COLO829 (cell line): ENCODE measurements at places on chromosomes 6 and 20.

- no peak for DNase-seq
Observed at GRCh38 chr6:108071736-108072276, 2.7 kb downstream of the OSTM1 start.

DNA sequence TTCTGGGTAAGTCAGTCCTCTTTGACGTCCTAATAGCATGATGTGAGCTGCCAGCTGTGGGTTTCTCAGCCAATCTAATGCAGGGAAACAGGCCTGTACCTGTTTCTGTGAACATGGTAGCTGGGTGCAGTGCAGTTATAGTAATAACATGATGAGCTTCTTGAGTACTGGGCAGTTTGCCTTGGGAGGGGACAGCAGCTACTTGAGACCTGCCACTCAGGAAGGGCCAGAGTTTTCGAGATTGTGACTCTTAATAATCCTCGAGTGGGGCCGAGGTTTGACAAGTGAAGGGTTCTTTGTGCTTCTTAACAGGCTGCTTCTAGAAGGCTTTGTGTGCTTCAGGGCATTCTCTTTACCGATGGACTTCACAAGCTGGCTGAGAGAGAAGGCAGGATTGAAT, 180.1 kb downstream of the JARID2 start:
- DNase-seq = no peak

GRCh38 chr6:68726992-68727391, 91.9 kb downstream of the ADGRB3 start:
- no peak for DNase-seq

DNA sequence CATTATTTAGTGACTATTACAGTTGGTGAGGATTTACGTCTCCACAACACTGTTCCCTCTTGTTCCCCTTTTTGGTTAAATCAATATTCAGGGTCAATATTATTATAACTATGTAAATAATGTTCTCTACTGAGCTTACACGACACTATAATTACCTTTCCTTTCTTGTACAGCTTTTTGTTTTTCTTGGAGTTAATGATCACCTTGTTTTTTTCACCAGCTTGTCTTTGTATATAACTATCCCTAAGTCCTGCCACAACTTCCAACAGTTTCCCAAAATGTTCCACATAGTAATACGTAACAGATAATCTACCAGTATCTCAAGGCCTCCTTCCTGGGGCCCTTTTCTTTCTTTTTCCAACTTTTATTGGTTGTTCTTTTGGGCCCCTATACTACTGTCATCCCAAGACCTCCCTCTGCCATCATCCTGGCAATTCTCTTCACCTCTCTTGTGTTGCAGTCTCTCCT, 142.0 kb upstream of the SOX4 start:
- no peak for DNase-seq

- no peak for DNase-seq
Observed at GRCh38 chr6:110190726-110191125, 10.5 kb downstream of the CDC40 start.

DNA sequence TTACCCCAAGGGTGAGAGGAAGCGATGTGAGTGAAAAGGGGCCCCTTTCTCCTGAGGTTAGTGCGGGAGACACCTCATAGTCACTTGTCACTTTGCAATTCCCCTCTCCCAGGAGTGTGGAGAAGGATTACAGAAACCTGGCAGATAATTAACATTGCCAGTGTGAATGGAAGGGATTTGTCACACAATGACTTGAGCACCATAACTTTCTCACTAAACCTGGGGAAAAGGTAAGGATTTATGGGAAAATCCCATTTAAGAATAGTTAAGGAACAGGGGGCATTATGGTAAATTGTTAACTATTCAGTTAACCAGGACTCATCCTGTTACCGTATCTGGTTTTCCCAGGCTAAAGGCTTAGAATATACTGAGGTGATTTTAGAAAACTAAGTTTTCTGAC, 219.5 kb upstream of the JAG1 start:
- DNase-seq = no peak

DNA sequence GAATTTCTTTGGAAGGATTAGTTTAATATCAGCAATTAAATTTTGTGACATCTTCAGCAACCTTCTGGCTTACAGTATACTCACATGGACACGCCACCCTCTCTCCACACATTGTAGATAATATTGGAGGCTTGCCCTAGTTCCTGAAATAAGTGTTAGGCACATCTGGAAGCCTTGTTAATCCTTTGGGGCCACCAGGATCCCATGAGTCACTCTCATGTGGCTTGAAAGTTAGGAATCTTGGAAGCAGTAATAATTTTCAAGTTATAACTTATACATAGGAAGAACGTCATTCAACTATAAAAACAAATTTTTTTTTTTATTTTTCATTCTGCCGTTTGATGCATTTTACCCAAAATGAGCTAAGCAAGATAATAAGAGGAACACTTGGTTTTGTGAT, 20.5 kb downstream of the LAMA4 start:
- no peak for DNase-seq

DNA sequence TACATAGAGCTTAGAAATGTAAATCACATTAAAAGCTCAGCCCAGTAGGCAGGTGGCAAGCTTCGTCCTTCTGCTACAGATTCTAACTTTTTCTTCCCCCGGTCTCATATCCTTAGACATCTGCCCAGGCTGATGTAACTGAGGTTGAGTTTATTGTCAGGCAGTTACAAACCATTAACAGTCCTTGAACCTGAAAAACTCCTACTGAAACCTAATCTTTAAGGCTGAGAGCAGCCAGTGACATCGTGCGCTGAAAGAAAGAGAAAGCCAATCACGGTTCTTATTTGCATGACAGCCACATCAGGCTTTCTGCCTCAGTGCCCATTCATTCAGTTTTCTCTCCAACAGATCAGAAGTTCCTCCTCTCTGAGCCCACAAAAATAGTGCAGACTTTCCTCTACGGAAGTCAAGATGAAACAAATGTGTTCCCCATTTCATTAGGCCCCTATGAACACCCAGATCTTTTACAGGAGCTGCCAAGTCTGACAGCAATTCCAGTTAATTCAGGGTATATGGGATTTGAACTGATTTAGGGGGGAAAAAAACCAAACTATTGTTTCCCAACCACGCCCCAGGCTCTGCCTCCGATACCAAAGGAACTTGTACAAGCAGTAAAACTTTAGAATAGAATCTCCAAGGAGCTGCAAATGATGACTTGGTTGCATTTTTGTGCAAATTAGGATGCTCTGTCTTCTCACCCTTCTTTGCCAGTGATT, at the start of gene NHSL1:
TSS of gene NHSL1 (minus strand) at position 192 of the 716 bp plus-strand sequence. CDS start 204 bp downstream, outside the sequence.
- DNase-seq = no peak

- DNase-seq = no peak
Observed at GRCh38 chr6:107215334-107215733, 100.0 kb upstream of the BEND3 start.

DNA sequence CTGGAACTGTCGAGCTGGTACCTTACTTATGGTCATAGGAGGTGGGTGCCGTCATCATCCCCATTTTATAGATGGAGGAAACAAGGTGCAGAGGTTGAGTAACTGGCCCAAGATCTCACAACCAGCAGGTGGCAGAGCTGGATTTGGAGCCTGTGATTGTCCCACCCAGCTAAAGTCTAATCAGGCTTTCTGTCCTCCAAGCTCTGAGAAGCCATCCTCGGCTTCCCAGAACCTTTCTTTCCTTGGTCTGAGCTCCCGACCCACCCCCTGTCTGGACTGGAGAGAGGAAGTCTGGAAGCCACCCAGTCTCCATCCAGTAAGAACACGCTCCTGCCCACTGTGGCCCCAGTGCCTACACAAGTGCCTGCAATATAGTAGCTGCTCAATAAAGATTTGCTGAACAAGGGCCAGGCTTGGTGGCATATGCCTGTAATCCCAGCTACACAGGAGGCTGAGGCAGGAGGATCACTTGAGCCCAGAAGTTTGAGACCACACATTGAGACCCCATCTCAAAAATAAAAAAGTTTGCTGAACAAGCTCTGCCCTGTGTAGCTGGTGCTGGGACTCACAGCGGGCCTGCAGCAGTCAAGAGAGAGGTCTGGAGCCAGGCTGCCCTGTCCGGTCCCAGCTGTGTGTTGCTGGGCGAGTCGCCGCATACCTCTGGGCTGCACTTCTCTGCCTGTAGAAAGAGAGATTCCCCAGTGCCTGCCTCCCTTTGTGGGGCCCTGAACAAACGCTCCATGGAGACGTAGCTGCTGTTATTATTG, 32.5 kb upstream of the DLGAP4 start:
- DNase-seq = peak; percentile 23

GRCh38 chr20:25865715-25866656, 169.3 kb upstream of the ZNF337 start:
- DNase-seq = peak; percentile 67

DNA sequence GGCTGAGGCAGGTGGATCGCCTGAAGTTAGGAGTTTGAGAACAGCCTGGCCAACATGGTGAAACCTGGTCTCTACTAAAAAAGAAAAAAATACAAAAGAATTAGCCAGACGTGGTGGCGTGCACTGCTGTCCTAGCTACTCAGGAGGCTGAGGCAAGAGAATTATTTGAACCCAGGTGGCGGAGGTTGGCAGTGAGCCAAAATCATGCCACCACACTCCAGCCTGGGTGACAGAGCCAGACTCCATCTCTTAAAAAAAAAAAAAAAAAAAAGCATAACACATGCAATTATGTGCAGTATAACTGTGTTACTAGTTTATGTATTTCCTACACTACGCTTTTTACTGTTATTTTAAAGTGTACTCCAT, 31.9 kb upstream of the FAM135A start:
- DNase-seq = no peak

GRCh38 chr6:73857341-73857890, 161.4 kb downstream of the CD109 start:
- DNase-seq = no peak

DNA sequence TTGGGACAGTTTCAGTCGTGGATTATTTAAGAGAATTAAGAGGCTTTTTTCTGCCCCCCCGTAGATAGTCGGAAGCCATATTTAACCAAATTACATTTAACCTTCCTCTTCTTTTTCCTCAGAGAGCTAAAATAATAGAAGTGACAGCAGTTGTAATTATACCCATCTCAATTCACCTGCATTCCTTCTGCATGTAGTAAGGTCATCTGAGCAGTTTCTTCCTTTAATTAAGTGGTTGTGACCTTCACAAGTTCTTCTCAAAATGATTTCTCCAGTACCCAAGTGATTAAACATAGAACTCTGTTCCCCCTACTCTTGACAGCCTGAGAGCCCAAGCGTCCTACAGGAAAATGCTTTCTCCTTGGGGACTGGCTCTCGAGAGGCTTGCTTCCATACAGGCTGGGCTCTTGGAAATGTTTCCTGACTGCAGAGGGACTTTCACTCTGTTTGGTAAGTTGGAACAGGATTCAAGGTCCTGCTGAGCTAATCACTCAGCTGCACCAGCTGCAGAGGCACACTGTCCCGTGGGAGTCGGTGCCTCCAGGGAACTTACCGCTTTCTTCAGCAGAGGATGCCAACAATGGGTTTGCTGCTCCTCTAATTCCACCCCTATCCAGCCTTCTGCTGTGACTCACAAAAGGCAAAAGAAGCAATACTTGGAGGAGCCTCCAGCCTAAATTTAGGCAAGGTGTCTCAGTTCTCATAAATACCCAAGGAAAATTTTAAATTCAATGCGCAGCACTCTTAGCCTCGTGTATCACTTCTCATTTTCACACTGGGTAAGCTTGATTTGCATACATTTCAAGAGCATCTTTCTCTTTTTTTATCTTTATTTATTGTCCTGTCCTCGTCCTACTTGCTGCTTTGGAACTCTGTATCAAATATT, 414.9 kb downstream of the KIF16B start:
- no peak for DNase-seq

DNA sequence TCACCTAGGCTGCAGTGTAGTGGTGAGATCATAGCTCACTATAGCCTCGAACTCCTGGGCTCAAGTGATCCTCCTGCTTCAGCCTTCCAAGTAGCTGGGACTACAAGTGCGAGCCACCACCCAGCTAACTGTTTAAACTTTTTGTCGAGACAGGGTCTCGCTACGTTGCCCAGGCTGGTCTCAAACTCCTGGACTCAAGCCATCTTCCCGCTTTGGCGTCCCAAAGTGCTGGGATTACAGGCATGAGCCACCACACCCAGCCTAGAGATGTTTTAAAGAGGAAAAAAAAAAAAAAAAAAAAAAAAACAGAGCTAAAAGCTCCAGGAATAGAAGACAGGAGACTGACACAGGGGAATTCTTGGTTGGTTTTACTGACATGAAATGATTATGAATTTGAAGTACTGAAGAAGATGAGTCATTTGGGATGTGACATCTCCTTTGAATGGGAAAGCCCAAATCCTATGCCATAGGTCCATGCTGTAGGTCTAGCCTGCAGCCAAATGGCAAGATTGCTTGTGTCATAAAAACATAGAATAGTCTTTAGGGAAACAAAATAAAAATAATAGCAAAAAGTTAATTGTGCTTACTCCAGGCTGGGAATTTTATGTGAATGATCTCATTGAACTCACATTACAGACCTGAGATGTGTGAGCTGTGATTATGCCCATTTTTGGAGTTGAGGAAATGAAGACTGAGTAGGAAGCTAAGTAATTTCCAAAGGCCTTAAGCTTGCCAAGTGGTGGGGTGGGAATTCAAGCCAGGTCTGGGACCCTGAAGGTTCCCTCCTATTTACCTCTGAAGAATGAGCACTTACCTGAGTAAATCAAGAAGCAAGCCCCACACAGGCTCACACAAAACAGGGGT, 24.3 kb upstream of the NHSL1 start:
- peak; percentile 61 for DNase-seq

DNA sequence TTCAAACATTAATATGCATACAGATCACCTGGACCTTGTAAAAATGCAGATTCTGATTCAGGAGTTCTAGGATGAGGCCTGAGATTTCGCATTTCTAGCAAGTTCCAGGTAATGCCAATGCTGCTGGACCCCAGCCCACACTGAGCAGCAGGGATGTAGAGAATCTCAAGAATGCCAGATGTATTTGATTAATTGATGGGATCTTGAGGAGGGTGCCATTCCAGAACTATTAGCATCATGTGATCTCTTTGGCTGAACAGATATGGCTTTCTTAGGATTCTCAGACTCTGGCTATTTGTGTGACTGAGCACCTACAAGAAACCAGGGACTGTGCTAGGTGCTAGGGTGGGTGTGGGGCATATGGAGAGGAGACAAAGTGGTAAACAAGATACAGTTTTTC, 16.5 kb upstream of the SNX3 start:
- no peak for DNase-seq

- peak; percentile 25 for DNase-seq
Observed at GRCh38 chr6:154962753-154963152, 32.4 kb upstream of the TIAM2 start.

GRCh38 chr20:56664796-56665195, 35.7 kb downstream of the TFAP2C start:
- DNase-seq = no peak

- DNase-seq = no peak
Observed at GRCh38 chr6:169989594-169989993, 238.2 kb downstream of the ERMARD start.

GRCh38 chr6:114600381-114600780, 257.6 kb upstream of the HS3ST5 start:
- no peak for DNase-seq
